SK-MEL-5 (cell line): ENCODE measurements at places on chromosomes 1 and 21.
A peak's percentile ranks its signal among the peaks of the same experiment; 100 is the strongest.

DNA sequence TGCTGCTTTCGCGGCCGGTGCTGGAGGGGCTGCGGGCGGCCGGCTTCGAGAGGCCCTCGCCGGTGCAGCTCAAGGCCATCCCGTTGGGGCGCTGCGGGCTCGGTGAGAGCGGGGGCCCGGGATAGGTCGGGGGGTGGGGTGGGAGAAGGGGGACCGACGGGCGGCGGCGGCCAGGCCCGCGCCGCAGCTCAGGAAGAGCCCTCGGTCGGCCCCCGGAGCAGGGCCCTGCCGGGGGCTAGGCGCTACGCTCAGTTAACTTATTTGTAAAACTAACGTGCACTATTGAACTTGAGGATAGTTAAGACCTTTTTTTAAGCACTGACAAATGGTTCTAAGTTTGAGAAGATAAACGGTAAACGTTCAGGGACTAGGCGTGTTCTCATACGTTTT, 418 bp downstream of the DDX20 start:
- DNase-seq: no peak

DNA sequence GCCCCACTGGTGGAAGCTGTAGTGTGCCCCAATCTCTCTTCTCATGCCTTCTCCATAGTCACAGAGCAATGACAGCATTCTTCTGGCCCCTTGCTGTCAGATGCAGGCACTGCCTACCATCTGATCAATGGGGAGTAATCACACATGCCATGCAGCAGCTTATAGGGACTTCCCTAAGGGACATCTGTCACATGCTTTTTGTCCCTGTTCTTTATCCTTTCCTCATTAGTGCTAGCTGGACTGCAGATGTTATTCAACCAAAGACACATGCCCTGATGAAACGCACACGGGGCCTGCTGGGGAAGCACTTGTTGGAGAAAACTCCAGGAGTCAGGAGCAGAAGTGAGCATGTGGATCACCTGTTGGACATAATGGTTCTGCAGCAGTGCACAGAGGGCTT, 108.7 kb downstream of the KCNJ15 start:
- no peak for DNase-seq

DNA sequence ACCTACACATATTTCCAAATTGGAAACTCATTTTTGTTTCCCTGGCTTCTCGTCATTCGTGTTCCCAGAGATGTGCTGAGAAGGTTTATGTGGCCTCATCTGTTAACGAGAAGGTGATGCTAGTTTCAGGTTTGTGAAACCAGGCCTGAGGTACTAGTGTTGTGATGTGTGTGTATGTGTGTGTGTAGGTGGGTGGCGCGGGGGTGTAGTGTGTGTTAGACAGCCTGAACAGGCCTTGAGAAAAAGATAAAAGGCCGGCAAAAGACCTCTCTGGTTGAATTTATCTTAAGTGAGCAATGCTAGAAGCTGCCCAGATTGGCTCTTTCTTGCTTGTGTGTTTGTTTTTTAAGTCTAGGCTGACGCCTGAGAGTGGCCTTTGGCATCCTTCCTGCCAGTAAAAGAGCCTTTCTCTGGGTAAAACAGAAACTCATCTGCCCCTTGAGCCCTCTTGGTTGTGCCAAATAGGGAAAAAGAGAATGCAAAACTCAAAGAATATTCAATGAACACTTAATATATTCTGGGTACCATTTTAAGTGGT, 65.8 kb upstream of the HSD17B7 start:
- DNase-seq: no peak

DNA sequence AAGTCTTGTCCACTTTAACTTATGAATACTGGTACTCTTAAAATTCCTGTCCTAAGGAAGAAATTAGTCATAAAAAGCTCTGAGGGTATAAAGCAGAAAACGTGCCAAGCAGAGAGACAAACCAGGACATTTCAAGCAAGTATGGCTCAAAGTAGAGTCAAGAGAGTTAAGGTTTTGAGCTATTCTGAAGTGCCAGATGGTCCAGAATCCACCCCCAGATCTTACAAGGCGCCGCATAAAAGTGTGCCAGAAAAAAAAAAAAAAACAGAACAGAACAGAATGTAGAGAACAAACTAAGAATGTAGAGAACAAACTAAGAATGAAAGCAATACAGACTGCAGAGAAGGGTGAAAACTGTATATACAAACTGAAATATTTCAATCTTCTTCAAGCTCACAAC, 12.5 kb downstream of the EPS15 start:
- DNase-seq: no peak

GRCh38 chr21:37505963-37506362, 139.4 kb downstream of the DYRK1A start:
- no peak for DNase-seq

DNA sequence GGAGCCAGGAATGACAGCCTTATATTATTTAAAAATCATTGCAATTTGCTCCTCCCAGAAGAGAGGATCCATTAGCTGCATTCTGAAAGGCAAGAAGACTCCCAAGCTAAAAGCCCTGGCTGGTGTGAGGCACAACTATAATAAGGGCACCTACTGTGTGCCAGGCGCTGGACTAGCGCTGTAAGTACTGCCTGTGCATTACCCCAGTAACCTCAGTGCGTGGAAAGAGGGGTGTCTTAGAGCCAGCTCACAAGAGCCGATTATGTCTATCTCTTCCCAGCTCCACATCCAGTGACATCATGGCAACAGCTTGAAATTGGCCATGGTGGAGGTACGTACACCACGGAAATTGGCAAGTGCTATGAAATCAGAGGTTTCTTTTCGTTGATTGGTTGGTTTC, 141.7 kb upstream of the IRF2BP2 start:
- no peak for DNase-seq

- peak; percentile 62 for DNase-seq
These were observed 55.9 kb downstream of the NENF start for GRCh38 chr1:212488436-212489283.

DNA sequence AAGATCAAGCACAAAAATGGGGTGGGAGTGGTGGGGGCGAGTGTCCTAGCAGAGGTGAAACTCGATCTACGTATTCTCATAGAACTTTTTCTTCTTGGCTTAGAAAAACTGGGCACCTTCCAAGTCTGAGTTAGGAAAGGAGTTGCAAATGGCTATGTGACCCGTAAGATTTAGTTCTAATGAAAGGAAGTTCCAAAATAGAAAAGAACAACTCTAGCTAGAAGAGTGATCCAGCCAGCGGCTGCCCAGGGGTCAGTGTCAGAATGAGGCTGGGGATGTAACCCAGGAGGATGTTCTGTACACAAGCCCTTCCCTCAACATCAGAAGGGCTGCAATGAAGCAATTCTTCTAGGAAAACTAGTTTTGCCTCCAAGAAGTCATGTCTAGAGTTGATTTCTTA, 5.2 kb downstream of the MTARC1 start:
- DNase-seq: no peak

DNA sequence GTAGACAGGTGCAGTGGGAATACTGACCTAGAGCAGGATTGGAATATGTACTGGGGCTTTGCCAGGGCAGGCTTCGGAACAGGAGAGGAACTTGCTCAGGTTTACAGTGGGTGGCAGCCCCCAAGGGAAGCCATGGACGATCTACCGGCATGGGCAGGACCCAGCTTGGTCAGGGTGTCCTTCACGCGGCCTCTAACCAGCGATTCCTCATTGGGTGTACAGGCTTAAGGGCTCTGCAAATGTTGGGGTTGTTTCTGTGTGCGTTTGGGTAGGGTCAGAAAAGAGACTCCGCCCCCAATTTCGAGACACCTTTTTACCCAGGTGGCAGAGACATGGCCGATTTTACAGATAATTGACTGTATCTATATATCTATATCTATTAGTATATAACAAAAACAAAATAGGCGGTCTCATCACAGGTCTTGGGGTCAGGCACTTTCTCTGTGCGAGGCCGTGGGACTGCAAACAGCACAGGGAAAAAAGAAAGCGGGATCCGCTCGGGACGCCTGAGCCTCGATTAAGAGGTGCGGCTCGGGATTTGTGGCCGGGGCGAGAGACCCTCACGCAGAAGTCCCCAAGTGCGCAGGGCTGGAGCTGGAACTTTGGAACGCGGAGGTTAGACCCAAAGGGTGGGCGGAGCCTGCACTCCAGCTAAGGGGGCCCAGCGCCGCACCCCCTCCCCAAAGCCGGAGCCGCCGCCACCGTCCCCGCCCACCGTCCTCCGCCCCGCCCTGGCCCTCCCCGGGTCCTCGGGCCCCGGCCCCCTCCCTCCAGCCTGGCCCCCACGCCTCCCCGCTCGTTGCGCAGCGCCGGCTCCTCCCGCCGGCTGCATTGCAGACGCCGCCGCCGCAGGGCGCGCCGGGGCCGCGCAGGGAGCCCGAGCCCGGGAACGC, 67.5 kb upstream of the VAMP3 start:
- DNase-seq: no peak

DNA sequence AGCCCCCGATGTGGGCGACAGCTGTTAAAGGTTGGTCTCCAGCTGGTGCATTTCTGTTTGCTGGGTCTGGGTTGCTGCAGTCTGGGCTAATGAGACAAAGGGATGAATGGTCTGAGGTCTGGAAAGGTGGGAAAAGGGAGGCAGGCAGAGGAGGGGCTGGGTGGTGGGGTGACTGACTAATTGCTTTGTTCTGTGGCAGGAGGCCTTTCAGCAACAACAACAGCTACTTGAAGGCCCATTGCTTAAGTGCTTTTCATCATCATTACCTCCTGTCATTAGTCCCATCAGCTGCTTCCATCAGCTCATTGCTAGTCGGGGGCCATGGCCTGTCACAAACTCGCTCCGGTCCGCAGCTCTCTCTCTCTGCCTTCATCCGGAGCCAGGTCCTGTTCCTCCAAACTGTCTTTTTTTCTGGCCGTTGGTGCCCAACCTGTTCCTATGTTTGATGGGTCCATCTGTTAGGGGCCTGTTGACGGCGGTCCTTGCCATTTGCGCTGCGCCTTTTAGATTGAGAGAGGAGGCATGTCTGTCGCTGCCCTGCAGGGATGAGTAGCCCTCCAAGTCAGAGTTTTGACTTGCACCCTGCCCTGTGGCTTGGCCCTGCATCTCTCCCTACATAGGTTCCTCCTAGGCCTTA, 105.6 kb upstream of the PLXNA2 start:
- DNase-seq: no peak

DNA sequence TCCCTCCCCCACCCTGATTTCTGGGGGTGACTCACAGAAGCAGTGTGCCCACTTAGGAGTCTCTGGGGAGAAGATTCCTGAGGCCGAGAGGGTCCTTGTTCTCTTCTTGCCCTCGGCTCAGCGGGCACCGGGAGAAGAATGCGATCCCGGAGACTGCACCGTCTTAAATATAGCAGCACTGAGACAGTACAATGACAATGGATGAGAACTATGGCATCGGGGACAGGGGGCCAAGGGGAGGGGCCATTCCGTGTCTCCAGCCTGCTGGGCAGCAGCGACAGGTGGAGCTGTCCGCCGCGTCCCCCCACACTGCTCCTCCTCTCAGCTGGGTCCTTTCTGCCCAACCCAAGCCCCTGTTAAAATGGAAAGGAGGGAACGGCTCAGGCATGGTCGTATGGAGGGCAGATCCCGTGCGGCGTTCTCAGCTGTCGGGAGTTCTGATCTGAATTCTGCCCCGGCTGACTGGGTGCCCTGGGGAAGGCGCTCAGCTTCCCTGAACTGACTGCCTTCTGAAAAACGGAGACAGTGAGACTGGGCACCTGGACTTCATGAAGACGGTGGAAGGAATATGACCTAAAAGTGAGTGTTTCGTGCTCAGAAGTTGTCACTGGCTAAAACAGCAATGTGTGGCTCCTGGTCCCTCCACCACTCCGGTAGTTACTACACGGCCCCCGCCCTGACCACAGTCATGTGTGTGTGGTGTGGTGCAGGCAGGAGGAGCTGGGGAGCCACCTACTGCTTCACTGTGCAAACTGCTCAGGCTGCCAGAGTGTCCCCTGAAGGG, at the start of gene MYOM3:
MYOM3 (minus strand) TSS at position 140 of the 784 bp plus-strand sequence. CDS start 3,499 bp downstream, outside the sequence.
- peak; percentile 64 for DNase-seq

- no peak for DNase-seq
These were observed 30.2 kb upstream of the SFPQ start for GRCh38 chr1:35223084-35223630.
